Stimulated activated CD8-positive, alpha-beta memory T cell treated with anti-CD3 and anti-CD28 coated beads, Interleukin-7, amount 100 ng/mL, for 4 hours (primary cell): ENCODE measurements at places on chromosomes 7 and 10.

- DNase-seq = no peak
These were observed 79.1 kb downstream of the RAMP3 start for GRCh38 chr7:45236666-45237065.

- no peak for DNase-seq
These were observed 761.5 kb upstream of the C7orf33 start for GRCh38 chr7:147829016-147829415.

DNA sequence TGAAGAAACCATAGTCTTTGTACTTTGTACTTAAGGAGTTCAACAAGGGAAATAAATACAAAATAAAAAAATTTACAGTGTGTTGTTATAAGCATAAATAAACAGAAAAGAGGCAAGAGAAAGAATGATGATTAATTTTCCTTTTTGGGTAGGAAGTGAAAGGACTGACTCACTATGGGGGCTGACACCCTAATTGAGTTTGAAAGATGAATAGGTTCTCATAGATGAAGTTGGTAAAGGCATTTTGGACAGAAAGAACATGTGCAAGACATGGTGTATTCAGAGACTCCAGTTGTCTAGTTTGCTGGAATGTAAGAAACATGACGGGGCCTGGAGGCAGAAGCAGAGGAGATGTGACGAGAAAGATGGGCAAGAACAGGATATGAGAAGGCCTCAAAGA, 83.7 kb downstream of the VPS50 start:
- no peak for DNase-seq

GRCh38 chr10:126525326-126525725, 137.0 kb upstream of the ADAM12 start:
- DNase-seq = no peak

- DNase-seq = no peak
These were observed 155.2 kb downstream of the MAGI2 start for GRCh38 chr7:79298145-79298760.

DNA sequence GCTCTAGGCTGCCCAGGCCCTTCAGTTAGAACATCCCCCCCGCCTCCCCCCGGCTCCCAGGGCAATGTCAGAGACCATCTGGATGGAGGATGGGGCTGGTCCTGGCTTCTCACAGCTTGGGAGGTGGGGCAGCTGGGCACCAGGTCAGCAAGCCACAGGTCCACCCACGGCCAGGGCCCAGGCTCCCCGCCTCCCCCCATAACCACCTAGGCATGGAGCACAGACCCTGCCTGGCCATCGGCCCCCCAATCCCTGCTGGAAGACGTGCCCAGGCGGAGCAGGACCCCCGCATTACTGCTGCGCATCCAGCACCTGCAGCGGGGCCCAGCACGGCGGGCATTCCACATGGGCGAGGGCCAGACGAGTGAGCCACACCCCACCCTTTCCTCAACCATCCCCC, 169.6 kb downstream of the ELFN1 start:
- DNase-seq = no peak

- no peak for DNase-seq
These were observed 14.7 kb downstream of the LRRC18 start for GRCh38 chr10:48924988-48925387.
